Activated CD4-positive, alpha-beta T cell treated with anti-CD3 and anti-CD28 coated beads, Interleukin-2, amount 50 U/mL, for 1 hour (primary cell): ENCODE measurements at places on chromosomes 12 and 14.

DNA sequence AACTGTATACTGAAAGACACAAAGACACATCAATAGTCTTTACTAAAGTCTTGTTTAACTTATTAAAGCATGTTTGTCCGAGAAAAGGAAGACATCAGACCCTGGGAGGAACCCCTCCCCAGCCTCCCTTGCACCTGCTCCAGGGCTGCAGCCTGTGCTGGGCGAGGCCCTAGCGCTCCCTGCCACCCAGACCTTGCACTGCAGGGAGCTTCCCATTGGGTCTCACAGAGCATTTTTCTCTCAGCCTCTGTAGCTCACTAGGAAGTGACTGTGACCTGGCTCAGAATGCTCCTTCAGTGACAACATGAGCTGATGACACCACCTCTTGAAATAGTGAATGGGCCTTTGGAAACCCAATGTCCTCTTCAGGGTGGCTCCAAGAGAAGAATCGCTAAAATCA lies 461.2 kb downstream of the TMEM121 start:
- DNase-seq = no peak

- DNase-seq = no peak
These were observed 210.6 kb upstream of the PLXNC1 start for GRCh38 chr12:93937812-93938211.

- DNase-seq = no peak
These were observed 122.2 kb upstream of the RTL1 start for GRCh38 chr14:101025696-101026095.

DNA sequence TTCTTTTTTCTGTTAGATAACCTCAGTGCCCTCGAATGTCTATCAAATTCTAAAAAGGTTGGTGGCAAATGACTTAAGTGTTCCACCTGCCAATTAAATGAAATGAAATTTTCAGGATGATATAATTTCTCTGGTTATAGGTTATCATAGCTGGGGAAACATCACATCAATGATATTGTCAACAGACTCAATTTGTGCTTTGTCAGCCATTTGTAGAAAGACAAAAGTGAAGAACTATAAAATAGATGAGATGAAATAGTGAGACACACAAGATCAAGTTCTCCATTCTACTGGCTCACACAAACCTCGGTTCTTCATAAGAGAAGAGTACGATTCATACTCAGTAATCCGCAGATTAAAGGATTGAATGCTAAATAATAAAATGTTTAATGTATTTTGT lies 1443.2 kb upstream of the FLRT2 start:
- no peak for DNase-seq

- DNase-seq = no peak
These were observed 46.0 kb upstream of the ISM2 start for GRCh38 chr14:77544571-77544970.

DNA sequence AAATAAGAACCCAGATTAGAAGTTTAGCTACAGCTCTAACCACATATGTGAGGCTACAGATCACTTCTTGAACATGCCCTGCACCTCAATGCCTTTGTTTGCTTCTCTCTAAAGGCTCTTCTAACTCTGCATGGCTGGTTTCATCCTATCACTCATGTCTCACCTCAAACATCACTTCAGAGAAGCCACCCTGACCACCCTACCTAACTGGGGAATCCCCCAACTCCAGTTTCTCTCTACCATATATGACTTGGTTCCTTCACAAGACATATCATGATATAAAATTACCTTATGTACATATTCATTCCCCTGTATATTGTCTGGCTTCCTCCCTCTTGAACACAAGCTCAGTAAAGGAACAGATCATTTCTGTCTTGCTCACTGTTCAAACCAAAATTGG lies 250.2 kb upstream of the GRIP1 start:
- DNase-seq = no peak

DNA sequence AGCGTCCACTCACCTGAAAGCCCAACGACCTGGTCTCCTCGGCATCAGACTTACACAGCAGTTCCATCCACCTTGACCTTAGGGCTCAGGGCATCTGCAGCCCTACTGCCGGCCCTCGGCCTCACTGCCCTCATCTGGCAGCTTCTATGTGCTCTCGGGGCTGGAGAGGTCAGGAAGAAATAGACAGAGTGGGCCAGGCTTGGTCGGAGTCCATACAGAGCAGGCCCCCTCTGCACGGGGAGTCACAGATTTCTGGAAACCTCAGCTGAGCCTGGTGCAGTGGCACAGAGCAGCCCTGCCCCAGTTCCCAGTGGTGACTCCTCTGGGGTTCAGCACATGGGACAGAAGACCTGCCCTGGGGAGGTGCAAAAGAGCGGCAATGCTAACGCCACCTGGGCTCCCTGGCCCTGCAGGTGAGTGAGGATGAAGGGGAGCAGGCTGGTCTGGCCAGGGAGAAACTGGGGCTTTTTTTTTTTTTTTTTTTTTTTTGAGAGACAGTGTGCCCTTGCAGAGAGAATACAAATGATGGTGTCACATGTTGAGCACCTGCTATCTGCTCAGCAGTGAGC lies 190.1 kb upstream of the PRMT8 start:
- no peak for DNase-seq

GRCh38 chr12:132948146-132949066 lies 7.7 kb downstream of the ZNF605 start:
- no peak for DNase-seq

- no peak for DNase-seq
These were observed 227.1 kb downstream of the NUBPL start for GRCh38 chr14:31788340-31788739.

DNA sequence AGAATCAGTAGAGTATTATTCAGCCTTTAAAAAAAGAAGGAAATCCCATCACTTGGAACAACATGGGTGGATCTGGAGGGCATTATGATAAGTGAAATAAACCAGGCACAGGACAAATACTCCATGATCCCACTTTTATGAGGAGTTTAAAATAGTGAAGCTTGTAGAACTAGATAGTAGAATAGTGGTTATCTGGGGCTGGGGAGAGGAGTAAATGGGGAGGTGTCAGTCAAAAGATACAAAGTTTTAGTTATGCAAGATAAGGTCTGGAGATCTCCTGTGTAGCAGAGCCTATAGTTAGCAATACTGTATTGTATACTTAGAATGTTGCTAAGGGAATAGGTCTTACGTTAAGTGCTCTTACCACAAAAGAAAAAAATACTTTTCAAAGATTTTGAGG lies 64.9 kb downstream of the RIC8B start:
- DNase-seq = no peak

DNA sequence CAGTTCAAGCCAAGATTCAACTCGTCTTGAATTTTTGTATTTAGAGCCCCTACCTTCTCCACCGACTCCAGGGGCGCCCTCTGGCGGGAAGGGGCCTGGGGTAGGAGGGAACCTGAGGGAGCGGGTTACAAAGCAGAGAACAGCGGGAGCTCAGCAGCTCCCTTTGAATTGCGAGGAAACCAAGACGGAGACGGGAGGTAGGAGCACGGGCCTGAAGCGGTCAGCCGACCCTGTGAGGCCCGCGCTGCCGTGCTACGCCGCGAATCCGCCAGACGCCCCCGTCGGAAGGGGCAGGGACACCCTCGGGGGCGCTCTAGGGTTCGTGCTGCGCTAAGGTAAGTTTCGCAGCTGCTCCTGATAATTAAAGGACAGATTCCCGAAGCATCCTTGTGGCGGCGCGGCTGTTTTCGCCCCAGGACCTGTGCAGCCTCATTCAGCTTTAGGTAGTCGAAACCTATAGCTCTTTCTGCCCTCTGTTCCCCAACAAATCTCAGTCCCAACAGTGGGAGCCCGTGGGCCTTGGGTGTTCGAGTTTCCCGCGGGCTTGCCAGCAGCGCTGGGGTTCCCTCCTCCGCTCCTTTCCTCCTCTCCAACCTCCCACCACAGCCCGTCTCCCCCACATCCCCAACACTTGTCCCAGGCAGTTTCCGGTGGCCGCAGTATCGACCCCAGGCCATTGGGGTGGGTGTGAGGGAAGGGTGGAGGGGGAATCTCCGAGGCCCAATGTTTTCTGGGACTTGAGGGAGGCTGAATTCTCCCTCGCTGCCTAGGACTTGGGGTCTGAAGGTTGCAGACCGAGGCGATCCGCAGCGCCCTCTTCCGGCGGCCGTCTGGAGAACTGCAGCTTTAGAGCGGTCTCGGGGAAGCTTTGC lies 5.1 kb upstream of the NKX2-1 start:
- no peak for DNase-seq

DNA sequence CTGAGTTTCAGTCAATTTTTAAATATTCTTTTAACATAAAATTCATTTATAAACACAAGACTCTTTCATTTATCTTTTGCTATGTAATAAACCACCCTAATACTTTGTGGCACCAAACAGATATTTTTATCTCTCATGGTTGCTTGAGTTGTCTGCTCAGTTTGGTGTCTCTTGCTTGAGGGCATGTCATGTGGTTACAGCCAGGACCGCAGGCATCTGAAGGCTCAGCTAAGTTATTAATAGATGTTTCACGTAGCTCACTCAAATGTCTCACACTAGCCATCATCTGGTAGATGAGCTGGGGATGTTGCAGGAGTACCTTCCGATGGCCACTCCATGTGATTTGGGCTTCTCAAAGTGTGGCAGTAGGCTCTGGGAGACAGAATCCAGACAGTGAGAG lies 597.8 kb downstream of the ETNK1 start:
- no peak for DNase-seq
